Lower lobe of right lung (tissue), 2 donors: ENCODE measurements at places on chromosomes 1 and 21.

- no peaks in the 10 kb centered on the region for H3K4me1 ChIP-seq
- H3K27ac ChIP-seq = no peak overlapping the region
- H3K36me3 ChIP-seq = no peaks in the 10 kb centered on the region
Measured at GRCh38 chr1:91591175-91591974, 90.7 kb downstream of the CDC7 start.

DNA sequence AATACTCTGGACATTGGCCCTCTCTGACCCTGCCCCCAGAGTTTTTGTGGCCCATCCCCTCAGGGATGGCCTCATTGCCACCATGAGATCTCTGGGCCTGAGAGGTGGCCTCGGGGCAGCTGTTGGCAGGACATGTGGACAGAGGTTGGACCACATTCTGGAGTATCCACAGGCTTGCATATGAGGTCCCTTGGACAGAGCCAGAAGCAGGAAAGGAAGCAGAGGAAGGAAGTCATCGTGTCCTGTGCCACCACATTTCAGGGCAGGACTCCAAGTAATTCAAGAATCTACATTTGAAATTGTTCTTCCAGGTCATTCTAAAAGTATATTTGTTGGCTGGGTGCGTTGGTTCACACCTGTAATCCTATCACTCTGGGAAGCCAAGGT is 95.9 kb upstream of the PPP2R5A start:
- peak overlapping the region; percentile 41 for H3K27ac ChIP-seq
- H3K4me1 ChIP-seq = peaks cover 28% of the 10 kb centered on the region
- no peaks in the 10 kb centered on the region for H3K27me3 ChIP-seq
- H3K4me3 ChIP-seq = no peak overlapping the region

GRCh38 chr1:77506771-77507170 is 175.7 kb downstream of the ZZZ3 start:
- no peak for DNase-seq
- no peak overlapping the region for H3K4me3 ChIP-seq
- H3K27me3 ChIP-seq = no peaks in the 10 kb centered on the region
- no peak overlapping the region for H3K27ac ChIP-seq
- no peaks in the 10 kb centered on the region for H3K36me3 ChIP-seq

- H3K27me3 ChIP-seq = no peaks in the 10 kb centered on the region
- H3K36me3 ChIP-seq = no peaks in the 10 kb centered on the region
- no peak overlapping the region for H3K4me3 ChIP-seq
- no peak for DNase-seq
Measured at GRCh38 chr1:53572065-53572814, 113.0 kb downstream of the DMRTB1 start.

GRCh38 chr1:19563324-19564097 is 78.2 kb upstream of the CAPZB start:
- H3K27ac ChIP-seq = peak overlapping the region; percentile 69
- H3K36me3 ChIP-seq = no peaks in the 10 kb centered on the region
- H3K4me1 ChIP-seq = no peaks in the 10 kb centered on the region
- H3K27me3 ChIP-seq = no peaks in the 10 kb centered on the region
- H3K4me3 ChIP-seq = no peak overlapping the region

DNA sequence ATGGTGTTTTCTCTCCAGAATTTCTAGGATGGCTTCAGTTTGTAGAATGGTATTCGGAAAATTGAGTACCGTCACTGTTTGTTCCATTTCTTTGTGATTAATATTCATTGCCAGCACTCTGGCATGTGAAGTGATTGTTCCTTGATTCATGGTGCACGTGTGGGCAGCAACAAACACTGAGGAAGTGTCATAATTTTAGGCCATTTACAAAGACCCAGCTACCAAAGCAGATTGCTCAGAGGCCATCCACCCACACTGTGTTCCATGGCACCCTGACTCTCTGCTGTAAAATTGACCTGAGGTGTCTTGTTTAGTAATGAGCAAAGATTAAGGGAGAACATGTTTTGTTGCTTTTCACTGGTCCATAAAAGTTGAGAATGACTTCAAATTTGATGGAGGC is 250.9 kb upstream of the FMN2 start:
- no peak for DNase-seq
- H3K4me3 ChIP-seq = no peak overlapping the region
- no peak overlapping the region for H3K27ac ChIP-seq
- H3K36me3 ChIP-seq = no peaks in the 10 kb centered on the region

GRCh38 chr21:32826329-32827167 is 55.0 kb upstream of the PAXBP1 start:
- DNase-seq = no peak
- H3K27ac ChIP-seq = no peak overlapping the region
- no peaks in the 10 kb centered on the region for H3K4me1 ChIP-seq

DNA sequence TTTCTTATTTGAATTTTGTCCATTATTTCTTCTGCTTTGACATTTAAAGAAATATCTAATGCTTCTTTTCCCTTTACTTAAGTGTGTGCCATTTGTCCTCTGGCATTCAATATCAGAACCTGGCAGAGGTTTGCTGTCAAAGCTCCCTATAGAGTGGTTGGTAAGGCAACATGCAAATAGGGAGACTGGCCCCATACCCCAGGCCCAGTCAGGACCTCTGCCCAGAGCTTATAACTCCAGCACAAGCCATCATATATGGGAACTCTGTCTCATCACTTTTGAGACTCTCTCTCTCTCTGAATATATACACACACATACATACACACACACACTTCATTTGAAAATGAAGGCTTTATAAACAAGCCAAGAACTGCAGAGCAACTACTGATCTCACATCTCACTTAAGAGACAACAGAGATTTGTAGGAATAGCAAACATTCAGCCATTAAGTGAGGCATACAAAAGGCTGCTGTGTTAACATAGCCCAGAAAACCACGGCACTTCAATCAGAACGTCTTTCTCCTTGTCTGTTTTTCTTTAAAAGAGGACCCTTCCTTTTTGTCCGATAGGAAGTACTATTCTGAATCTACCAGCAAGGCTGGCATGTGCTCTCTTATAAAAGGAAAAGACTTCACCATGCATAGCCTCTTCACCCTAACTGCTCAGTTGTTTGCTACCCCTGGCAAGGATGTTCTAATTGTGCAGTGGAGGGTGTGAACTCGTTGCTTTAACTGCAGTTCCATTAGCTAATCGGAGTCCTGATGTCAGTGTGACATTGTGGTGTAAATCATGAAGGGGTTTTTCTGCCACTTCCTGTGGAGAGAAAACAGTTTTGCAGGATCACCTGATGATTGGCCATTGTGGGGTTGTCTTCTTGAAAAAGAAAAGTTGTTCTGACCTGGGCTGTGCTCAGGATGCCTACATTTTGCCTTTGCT is 101.7 kb downstream of the NR5A2 start:
- no peaks in the 10 kb centered on the region for H3K27me3 ChIP-seq
- H3K36me3 ChIP-seq = no peaks in the 10 kb centered on the region
- DNase-seq = no peak
- H3K4me1 ChIP-seq = peaks cover 6% of the 10 kb centered on the region
- no peak overlapping the region for H3K27ac ChIP-seq
- H3K4me3 ChIP-seq = no peak overlapping the region

DNA sequence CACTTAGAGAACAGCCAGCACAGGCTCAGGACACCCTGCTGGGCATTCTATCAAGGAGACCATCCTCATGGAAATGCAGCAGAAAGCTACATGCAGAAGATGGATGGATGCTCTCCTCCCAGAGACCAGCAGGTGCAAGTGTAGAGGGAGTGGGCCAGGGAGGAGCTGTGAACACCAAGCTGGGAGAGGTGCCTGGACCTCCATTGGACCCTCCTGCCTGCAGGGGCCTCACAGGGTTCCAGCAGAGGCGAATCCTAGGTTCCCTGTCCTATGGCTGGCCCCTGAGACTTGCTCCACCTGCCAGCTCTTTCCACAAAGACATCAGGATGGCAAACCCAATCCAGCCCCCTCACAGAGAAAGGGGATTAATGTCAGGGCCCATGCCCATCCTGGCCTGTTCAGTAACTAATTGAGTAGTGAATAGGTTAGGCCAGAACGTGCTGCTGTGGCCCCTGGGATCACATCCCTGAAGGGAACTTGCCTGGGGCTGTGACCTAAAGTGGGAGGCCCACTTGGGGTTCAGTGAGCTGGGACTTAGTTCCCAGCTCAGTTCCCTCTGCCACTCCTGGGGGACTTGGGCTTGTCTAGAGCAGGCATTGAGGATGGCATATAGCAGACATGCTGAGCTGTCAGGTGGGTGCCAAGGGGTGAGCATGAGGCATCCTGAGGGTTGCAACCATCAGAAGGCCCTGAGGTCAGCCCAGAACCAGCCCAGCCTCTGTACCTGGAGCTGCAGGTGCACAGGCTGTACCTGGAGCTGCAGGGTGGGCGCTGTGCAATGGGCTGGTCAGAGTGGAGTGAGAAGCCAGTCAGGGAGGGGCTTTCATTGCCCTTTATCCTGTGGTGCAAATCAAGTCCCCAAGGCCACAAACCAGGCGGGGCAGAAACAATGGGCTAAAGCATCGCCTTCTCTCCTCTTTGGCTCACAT is 22.9 kb upstream of the ZNF678 start:
- no peak overlapping the region for H3K4me3 ChIP-seq
- no peak for DNase-seq
- peaks cover 13% of the 10 kb centered on the region for H3K4me1 ChIP-seq
- no peaks in the 10 kb centered on the region for H3K27me3 ChIP-seq

GRCh38 chr21:29157080-29157479 is 26.6 kb downstream of the MAP3K7CL start:
- H3K4me3 ChIP-seq = no peak overlapping the region
- no peaks in the 10 kb centered on the region for H3K27me3 ChIP-seq
- H3K27ac ChIP-seq = peak overlapping the region; percentile 9
- H3K36me3 ChIP-seq = no peaks in the 10 kb centered on the region

DNA sequence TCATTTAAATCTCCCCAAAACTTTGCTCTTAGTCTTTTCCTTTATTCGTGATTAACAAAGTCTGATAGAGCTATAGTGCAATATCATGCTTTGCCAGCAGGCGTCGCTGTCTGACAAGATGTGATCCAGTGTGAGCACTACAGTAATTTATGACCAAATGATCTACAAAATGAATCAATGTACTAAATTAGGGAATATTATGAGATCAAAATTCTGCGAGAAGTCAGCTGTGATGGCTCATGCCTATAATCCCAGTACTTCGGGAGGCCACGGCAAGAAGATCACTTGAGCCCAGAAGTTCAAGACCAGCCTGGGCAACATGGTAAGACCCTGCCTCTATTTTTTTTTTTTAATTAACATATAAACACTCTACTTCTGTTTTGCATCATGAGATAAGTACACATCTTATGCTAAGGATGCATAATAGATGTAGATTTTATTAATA is 3.6 kb upstream of the SPSB1 start:
- DNase-seq = peak; percentile 77
- no peaks in the 10 kb centered on the region for H3K36me3 ChIP-seq
- H3K27me3 ChIP-seq = no peaks in the 10 kb centered on the region
- peaks cover 29% of the 10 kb centered on the region for H3K4me1 ChIP-seq
- H3K4me3 ChIP-seq = no peak overlapping the region
- no peak overlapping the region for H3K27ac ChIP-seq

DNA sequence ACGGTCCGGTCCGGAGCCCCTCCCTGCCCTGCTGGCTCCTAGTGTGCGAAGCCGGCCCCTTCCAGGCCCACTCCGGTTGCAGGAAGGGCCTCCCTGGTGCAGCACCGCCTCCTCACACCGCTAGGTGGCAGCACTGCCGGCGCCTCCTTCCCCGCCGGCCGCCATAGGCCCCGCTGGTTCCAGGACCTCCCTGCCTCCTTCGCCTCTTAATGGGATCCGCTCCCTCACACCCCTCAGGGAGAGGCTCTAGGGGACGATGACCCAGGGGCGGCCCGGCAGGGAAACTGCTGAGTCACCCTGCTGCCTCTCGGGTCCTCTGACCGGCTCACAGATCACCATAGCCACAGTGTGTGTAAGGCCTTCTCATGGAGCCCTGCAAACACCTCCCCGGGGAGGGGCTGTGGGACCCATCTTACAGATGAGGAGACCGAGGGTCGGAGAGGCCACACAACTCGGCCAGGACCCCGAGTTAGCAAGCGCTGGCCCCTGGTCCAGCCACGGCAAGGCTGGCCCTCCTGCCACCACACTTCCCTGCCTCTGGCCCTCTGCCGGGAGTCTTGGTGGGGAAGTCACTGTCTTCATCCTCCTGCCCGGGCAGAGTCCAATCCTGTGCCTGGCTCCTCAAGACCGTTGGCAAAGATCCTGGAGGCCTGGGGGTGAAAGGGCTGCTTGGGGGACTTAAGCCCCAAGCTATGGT is 1.6 kb upstream of the AJAP1 start:
- no peak overlapping the region for H3K27ac ChIP-seq
- H3K27me3 ChIP-seq = peaks cover 67% of the 10 kb centered on the region
- H3K36me3 ChIP-seq = no peaks in the 10 kb centered on the region
- peak overlapping the region; percentile 10 for H3K4me3 ChIP-seq
- H3K4me1 ChIP-seq = peaks cover 12% of the 10 kb centered on the region
- DNase-seq = peak; percentile 69

- no peaks in the 10 kb centered on the region for H3K36me3 ChIP-seq
- no peaks in the 10 kb centered on the region for H3K27me3 ChIP-seq
- peaks cover 31% of the 10 kb centered on the region for H3K4me1 ChIP-seq
- peak overlapping the region; percentile 91 for H3K27ac ChIP-seq
Measured at GRCh38 chr1:225653463-225654276, 747 bp upstream of the ENAH start.

- H3K27ac ChIP-seq = no peak overlapping the region
- H3K36me3 ChIP-seq = no peaks in the 10 kb centered on the region
- H3K27me3 ChIP-seq = peaks cover 5% of the 10 kb centered on the region
- H3K4me1 ChIP-seq = no peaks in the 10 kb centered on the region
- no peak for DNase-seq
Measured at GRCh38 chr1:33609739-33610138, 137.3 kb downstream of the ZSCAN20 start.

DNA sequence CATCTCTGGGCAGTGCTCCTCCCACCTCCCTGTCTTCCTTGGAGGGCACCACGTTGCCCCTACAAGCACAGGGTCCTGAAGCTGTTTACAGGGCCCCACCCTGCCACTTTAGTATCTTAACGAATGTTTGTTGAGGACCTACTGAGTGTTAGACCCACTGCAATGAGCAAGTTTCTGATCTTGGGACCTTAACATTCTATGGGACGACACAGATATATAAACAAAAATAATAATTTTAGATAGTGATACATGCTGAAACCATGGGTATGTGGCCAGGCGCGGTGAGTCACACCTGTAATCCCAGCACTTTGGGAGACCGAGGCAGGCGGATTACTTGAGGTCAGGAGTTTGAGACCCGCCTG is 10.1 kb downstream of the ENTREP3 start:
- H3K36me3 ChIP-seq = peaks cover 9% of the 10 kb centered on the region
- no peaks in the 10 kb centered on the region for H3K27me3 ChIP-seq
- no peak for DNase-seq

- no peaks in the 10 kb centered on the region for H3K36me3 ChIP-seq
- no peak overlapping the region for H3K4me3 ChIP-seq
- no peak for DNase-seq
- no peaks in the 10 kb centered on the region for H3K27me3 ChIP-seq
Measured at GRCh38 chr1:185500001-185500626, 183.1 kb upstream of the IVNS1ABP start.

GRCh38 chr1:221611656-221612046 is 130.2 kb downstream of the DUSP10 start:
- no peak for DNase-seq
- no peak overlapping the region for H3K4me3 ChIP-seq
- no peaks in the 10 kb centered on the region for H3K27me3 ChIP-seq
- no peaks in the 10 kb centered on the region for H3K36me3 ChIP-seq

GRCh38 chr1:232472485-232473041 is 157.4 kb downstream of the SIPA1L2 start:
- DNase-seq = no peak
- H3K27ac ChIP-seq = no peak overlapping the region
- H3K4me3 ChIP-seq = no peak overlapping the region
- no peaks in the 10 kb centered on the region for H3K27me3 ChIP-seq

GRCh38 chr21:41560661-41561158 is 52.8 kb upstream of the TMPRSS2 start:
- H3K27ac ChIP-seq = no peak overlapping the region
- peaks cover 4% of the 10 kb centered on the region for H3K4me1 ChIP-seq
- peaks cover 5% of the 10 kb centered on the region for H3K27me3 ChIP-seq
- DNase-seq = no peak
